ENCODE measurements at places on chromosomes 1 and 21.

DNA sequence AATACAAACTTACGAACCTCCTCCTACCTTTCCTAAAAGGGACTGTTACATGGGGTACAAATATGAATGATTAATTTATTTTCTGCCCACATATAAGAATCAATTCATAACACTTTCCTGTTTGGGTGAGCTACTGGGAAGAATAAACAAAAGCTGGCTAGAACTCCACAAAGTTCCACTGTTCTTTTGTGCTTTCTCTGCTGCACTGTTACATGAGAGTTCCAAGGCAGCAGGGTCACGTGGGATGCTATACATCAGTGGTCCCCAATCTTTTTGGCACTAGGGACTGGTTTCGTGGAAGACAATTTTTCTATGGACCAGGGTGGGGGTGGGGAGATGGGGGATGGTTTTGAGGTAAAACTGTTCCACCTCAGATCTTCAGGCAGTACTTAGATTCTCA, 2.2 kb upstream of the ANGPTL7 start:
- no peak for DNase-seq

DNA sequence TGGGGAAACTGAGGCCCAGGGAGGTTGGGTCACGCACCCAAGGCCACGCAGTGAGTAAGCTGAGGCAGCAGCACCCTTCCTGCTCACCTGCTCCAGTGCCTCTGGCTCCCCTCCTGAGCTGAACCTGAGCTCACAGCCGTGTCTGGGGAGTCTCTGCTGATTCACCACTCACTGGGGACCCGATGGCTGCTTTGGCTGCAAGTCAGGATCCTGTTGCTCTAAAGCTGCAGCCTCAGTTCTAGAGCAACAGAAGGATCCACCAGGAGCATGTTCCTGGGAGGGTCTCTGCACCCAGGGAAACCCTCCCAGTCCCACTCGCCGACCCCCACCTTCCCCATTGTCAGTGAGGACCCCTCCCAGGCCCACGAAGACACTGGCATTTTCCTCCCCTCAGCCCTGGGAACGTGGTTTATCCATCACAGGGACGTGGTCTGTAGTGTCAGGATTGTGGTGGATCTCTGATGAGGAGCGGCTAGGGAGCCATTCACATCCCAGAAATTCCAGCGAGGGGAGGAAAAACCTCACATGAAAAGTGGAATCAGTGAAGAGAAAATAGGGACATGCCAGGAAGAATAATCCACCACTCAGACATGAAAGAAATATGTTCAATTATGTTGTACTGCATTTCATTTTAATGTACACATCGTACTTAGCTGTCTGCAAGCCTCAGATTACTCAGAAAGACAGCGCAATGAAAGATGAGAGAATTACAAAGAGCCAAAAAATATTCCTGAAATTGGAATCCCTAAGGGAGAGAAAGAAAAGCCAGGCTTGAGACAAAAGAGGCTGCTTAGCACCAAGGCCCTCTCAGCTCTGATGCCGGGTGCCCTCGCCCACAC, 447.2 kb downstream of the MATN1 start:
- DNase-seq, result no peak

GRCh38 chr1:36397083-36397377, 678 bp downstream of the LSM10 start:
- no peak for DNase-seq

- DNase-seq, result no peak
Observed at GRCh38 chr1:40712405-40712944, 21.0 kb downstream of the NFYC start.

- DNase-seq, result no peak
Observed at GRCh38 chr1:30697571-30698376, 25.6 kb downstream of the MATN1 start.

- DNase-seq, result no peak
Observed at GRCh38 chr1:67634396-67634935, 50.5 kb upstream of the GADD45A start.

DNA sequence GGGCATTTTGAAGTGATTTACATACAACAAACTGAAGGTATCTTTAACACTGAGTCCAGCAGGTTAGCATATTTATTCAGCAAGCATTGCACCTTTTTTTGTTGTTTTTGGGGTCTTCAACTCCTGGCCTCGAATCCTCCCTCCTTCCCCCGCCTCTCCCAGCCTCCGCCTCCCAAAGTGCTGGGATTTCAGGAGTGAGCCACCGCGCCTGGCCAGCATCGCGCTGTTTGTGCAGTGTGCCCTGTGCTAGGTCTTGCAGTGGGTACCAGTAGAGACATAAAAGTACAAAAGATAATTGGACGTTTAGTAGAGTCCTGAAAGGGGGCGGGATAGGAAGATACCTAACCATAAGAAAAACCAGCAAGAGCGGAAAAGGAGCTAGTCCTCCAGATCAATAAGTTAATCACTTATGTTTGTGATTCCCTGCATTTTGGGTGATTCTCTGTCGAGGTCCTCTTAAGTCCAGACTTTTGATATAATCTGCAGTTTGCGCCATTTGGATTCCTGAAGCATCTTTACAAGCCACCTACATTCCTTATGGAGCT, 111.8 kb downstream of the OSBPL9 start:
- DNase-seq, result no peak

DNA sequence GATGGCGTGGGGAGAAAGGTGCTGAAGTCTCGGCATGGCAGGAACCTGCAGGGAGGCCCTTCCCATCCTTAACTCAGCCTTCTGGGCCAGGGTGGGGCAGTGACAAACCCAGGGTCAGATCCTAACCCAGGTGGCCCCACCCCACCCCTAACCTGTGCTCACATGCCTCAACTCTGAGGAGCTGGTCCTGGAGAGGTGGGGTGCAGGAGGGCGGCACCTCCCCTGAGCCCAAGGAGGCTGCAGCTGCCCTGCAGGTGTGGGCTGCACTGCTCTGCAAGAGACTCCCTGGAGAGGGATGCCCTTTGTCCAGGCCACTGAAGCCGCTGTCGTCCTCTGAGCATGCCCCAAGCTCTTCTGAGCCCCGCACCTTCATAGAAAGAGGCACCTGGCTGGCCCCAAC, 15.2 kb upstream of the ADAMTSL4 start:
- DNase-seq, result no peak

DNA sequence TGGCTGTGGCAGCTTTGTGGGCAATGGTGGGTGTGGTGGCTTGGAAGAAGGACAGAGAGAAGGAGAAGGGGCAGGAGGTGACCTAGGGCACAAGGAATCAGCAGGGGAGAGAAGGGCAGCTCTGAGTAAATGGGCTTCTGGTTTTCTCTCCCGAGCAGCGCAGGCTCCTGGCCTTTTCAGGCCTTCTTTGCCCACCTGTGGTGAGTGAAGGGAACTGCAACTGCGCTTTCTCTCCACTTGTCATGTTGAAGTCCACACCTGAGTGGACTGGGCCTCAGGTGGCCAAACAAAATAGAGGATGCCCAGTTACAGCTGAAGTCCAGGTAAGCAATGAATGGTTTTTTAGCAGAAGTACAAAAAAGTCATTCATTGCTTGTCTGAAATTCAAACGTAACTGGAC, 29.4 kb upstream of the KCNA10 start:
- no peak for DNase-seq

GRCh38 chr1:200281201-200281835, 128.5 kb downstream of the ZNF281 start:
- no peak for DNase-seq

DNA sequence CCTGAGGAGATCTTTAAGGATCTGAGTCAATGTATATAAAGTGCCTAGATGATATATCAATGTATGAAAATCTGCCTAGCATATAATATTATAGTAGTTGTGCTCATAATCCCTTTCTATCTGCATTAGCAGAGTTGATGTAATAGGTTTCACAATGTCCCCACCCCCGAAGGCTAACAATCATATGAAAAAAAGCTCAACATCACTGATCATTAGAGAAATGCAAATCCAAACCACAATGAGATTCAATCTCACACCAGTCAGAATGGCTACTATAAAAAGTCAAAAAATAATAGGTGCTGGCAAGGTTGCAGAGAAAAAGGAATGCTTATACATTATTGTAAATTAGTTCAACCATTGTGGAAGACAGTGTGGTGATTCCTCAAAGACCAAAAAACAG, 147.8 kb upstream of the DPT start:
- no peak for DNase-seq

Measured in stromal cell of bone marrow (primary cell).